CD4-positive, alpha-beta T cell treated with Interleukin-6 for 4 hours (primary cell): ENCODE measurements at places on chromosomes 16 and 17.

GRCh38 chr17:73623818-73624217 lies 20.4 kb downstream of the SDK2 start:
- no peak for DNase-seq

- DNase-seq = no peak
Observed at GRCh38 chr16:54977211-54977610, 46.5 kb downstream of the IRX5 start.

- DNase-seq = no peak
Observed at GRCh38 chr16:85995541-85996423, 96.8 kb downstream of the IRF8 start.

DNA sequence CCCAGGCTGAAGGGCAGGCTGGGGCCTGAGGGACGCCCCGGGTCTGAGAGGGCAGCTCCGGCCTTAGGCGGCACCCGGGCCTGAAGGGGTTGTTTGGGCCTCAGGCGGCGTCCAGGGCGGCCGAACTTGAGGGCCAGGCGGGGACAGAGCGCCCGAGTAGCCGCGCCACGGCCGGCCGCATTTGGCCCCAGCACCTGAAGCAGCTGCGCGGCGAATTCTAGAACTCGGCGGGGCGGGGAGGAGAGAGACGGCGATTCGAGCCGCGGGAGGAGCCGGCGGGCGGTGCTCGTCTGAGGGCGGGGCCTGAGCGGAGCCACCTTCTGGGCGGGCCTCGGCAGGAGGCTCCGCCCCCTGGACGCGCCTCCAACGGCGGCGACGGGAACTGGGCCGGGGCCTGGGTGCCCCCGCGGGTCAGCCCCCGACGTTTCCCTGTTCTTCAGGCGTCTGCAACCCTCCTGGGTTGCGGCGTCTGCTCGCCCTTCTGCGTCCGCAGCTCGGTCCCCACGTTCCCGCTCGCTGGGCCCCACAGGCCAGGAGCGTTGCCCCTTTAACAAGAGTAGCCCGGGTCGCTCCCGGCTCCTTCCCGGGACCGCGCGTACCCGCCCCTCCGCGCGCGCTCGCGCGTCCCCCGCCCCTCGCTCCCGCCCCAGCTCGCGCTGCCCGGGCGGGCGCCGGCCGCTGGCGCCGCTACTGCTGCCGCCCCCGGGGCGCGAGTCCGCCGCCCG lies at the start of the genes INCA1 and KIF1C:
Gene INCA1 (minus strand): TSS at position 221 of the 725 bp plus-strand sequence. CDS start 3,085 bp downstream, outside the sequence.
Gene KIF1C (plus strand): TSS at position 649 of the 725 bp plus-strand sequence. CDS start 2,297 bp downstream, outside the sequence.
- peak; percentile 92 for DNase-seq

DNA sequence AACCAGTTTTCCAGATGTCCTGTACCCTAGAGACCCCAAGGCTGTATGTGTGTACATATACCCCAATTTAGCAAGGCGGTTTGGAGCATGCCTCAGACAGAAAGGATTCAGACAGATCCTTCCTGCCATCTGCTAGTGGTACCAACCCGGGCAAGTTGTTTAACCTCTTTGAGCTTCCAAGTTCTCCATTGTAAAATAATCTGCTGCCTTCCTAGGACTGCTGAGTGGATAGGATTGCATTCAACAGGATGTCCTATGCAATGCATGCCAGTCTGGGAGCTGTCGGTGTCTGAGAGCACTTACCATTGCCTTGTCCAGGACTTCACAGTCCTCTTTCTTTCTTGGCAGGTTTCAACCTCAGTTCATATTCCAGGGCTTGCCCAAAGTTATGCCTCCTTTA lies 1.9 kb downstream of the CDH13 start:
- DNase-seq = no peak

DNA sequence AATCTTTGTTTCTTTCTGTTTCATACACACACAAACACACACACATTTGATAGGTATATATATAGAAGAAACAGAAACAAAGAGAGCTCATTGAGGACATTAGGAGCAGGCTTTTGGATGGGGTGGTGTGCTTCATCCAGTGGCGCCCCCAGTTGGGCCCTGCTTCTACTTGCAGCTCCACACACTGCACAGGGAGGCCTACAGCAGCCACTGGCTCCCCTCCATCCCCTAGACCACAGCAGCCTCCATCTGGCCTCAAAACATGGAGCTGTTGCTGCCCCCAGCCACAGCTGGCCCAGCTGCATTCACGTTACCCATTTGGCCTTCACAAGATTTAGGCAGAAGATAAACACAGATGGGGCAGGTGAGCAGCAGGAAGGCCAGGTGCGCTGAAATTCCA lies 33.1 kb upstream of the NF1 start:
- DNase-seq = peak; percentile 3

DNA sequence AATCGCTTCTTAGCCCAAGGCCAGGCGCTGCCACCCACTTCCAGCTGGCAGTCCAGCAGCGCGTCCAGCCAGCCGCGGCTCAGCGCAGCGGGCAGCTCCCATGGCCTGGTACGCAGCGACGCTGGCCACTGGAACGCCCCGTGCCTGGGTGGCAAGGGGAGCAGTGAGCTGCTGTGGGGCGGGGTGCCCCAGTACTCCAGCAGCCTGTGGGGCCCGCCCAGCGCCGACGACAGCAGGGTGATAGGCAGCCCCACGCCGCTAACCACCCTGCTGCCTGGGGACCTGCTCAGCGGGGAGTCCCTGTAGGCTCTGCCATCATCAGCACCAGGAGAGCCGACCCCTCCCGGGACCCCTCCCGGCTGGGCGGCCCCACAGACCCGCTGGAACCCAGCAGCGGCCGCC lies 24.0 kb downstream of the TMC6 start:
- DNase-seq = no peak

DNA sequence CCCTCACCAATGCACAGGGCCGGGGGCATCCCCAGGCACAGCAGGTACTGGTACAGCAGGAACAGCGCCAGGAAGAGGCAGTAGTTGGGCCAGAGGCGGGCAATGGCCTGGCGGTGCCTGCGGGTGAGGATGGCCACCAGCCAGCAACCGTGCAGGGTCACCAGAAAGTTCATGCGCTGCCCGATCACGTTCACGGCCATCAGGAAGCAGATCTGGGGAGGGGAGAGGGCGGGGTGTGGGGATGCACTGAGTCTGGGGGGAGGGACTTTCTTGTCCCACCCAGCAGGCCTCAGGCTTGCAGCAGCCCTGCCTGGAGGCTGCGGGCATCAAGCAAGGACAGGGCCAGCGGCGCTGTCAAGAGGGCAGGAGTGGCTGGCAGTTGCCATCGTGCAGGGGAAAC lies 25.4 kb downstream of the CTU2 start:
- no peak for DNase-seq

- no peak for DNase-seq
Observed at GRCh38 chr17:13292291-13292690, 274.5 kb upstream of the ELAC2 start.

GRCh38 chr17:81508639-81509206 lies 3.9 kb downstream of the ACTG1 start:
- no peak for DNase-seq

GRCh38 chr16:89922884-89923639 lies at the start of gene TUBB3:
TSS of gene TUBB3 (plus strand) at chr16:89923342. CDS start at chr16:89923402, 60 bp downstream.
- DNase-seq = no peak

- no peak for DNase-seq
Observed at GRCh38 chr17:11589716-11590115, 8.6 kb upstream of the DNAH9 start.

GRCh38 chr16:23089111-23089510 lies 60.1 kb downstream of the USP31 start:
- no peak for DNase-seq

DNA sequence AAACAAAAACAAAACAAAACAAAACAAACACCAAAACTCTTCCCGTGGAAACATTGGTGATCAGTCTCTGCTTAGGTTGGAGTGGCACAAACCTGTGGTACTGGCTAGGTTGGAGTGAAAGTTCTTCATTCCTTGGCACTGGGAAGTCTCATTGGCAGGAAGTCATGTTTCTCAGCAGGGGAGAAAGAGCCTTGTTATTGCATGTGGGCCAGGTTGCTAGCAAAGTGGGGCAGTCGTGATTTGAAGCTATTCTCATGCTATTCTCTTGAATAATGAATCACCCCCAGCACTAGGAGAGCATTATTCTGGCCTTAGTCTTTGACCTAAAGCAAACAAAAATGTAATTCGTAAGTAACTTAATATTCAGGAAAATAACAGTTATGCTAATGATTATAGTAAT lies 24.3 kb upstream of the B4GALNT2 start:
- DNase-seq = no peak

DNA sequence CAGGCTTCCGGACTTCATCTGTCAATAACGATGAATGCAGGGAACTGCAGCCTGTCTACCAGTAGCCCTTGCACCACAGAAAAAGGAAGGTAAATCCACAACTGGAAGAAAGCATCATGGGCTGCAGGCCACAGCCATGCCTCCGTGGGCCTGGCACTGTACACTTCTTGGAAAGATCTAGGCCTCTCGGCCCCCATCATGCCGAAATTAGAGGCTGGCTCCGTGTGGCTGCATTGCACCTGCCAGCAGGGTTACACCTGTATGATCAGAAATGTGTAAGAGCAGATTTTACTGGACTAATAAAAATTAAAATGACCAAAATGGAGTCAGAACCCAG lies 52.2 kb downstream of the SDK2 start:
- no peak for DNase-seq

DNA sequence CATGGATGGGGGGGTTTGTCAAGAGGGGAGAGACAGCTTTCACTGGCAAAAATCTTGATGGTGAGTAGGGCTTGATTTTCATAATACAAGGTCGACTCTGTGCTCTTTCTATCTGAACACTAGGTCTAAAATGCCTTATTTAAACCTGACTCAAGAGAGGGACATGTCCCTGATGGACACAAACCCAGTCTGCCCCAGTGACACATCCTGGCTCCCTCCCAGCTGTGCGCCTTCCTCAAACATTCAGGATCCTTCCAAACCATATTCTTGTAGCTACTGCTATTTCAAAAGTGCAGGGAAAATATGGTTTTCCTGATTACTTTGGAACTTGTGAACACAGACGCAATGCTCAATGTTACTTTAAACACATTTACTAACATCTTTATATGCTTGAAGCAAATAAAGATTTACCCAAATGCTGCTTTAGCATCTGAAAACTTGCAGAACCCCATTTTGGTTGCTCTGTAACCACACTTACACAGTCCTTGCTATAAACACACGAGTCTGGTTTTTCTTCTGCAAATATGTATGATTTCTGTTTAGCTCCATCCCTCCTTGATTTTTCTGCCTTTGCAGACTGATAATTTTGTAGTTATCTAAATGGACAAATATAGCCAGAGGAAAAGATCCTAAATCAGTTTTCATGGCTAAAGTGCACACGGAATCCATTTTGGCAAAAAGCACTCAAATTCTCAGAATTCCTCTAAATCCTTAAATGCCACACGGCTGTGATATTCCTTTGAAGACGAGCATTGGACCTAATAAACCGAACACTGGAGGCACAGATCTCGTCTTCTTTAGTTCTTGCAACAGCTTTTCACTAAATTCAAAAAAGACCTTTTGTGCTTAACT lies 499.9 kb upstream of the ZFHX3 start:
- no peak for DNase-seq

DNA sequence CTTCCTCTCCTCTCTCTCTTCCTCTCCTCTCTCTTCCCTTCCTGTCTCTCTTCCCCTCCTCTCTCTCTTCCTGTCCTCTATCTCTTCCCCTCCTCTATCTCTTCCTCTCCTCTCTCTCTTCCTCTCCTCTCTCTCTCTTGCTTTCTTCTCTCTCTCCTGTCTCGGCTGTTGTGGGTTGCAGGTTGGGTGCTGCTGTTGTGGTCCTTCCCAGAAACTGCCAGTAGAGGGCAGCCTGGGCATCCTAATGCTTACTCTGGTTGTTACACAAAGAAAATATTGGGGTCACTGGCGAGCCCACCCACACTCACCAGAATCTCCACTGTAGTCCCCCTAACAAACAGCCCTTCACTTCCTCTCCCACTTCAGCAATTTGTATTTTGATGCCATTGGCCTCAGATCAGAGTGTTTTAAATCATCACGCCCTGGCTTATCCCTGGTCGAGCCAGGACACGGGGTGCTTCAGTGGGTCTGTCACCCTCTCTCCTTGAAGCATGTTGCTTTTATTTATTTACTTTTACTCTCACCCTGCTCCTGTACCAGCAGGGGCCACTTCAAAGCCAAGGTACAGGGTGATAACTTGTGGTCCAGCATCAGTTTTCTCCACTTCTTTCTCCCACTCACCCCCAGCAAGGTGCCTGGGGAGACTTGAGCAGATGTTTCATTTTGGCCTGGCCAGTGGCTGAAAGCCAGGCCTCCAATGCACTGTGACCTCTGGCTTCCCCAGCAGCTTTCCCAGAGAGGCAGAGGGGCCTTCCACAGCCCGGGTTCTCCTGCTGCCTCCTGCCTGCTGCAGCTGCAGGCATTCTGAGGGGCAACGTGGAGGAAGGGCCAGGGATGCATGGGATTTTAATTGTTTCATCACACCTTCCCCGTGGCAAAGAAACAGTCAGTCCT lies 4.7 kb upstream of the MMP15 start:
- peak; percentile 74 for DNase-seq

DNA sequence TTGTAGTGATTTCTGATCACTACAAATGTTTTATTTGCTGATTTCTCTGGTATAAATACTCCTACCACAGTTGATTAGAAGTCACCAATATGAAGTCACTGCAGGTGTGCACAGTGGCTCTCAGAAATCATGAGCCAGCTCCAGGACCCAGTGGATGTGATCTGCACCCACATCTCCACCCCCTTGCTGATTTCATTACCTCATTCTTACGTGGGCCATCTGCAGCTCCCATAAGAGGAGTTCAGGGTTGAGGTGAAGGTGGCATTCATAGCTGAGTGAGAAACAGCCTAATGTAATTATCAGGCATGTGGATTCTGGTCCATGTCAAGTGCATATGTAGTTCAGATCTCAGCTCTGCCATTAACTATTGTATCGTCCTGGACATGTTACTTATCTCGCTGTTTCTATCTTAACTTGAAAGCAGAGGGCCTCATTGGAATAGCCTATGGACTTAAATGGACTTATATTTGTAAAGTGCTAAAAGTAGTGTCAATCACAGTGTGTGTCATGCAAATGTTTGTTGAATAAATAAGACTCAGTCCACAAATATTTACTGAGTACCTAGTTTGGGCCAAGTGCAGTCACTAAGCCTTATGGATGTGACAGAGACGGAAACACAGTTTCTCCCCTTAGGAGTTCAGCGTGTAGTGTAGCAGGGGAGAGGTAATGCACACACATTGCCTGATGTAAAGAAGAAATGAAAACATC lies 40.7 kb upstream of the ZKSCAN2 start:
- DNase-seq = no peak

GRCh38 chr17:29710891-29711418 lies 88.2 kb upstream of the CORO6 start:
- DNase-seq = no peak

DNA sequence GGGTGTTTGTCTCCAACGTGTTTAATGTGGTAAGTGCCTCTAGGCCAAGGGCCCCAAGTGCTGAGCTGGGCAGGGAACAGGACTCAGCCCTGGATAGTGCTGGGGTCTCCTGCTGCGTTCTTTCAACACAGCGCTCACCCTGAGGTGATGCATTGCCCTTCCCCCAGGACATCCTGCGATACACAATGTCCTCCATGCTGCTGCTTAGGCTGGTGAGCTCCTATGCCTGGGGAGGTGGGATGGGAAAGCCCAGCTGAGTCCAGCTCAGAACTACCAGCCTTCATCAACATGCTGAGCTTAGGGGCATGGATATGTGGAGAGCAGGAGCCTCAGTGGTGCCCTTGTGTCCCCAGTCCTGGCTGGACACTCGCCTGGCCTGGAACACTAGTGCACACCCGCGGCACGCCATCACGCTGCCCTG lies 563 bp downstream of the ZACN start:
- DNase-seq = no peak

- DNase-seq = no peak
Observed at GRCh38 chr16:83307594-83307992, 500.2 kb upstream of the HSBP1 start.
